ENCODE measurements at places on chromosomes 12 and 14.

DNA sequence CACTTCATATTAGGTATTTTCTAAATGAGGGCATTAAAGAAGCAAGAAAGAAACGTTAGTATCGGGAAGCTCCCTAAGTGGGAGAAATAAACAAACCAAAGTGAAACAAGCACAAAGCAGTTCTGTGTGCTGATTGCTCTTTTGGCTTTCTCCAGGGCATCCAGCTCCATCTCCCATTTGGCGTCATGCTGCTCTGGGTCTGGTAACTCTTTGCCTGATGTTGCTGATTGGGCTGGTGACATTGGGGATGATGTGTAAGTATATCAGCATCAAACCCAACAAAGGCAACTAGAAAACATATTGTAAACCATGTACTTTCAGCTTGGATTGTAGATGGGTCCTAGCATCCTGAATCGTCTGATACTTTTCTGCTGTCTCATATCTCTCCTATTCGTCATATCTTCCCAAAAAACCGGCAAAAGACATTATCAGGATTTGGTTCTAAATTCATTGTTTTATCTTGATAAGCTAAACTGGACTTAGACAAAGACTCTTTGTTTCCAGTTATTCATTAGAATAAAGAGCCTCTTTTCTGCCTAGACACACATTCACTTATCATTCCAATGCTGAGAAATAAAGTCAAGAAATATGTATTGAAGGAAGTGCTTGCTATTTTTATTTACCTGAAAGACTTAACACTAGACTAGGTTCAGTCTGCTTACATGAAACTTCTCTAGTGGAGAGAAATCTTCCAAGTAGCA lies 2.4 kb downstream of the CLEC12B start:
- no peak for DNase-seq

GRCh38 chr12:53219956-53220693 lies 11.9 kb downstream of the RARG start:
- peak; percentile 85 for DNase-seq

DNA sequence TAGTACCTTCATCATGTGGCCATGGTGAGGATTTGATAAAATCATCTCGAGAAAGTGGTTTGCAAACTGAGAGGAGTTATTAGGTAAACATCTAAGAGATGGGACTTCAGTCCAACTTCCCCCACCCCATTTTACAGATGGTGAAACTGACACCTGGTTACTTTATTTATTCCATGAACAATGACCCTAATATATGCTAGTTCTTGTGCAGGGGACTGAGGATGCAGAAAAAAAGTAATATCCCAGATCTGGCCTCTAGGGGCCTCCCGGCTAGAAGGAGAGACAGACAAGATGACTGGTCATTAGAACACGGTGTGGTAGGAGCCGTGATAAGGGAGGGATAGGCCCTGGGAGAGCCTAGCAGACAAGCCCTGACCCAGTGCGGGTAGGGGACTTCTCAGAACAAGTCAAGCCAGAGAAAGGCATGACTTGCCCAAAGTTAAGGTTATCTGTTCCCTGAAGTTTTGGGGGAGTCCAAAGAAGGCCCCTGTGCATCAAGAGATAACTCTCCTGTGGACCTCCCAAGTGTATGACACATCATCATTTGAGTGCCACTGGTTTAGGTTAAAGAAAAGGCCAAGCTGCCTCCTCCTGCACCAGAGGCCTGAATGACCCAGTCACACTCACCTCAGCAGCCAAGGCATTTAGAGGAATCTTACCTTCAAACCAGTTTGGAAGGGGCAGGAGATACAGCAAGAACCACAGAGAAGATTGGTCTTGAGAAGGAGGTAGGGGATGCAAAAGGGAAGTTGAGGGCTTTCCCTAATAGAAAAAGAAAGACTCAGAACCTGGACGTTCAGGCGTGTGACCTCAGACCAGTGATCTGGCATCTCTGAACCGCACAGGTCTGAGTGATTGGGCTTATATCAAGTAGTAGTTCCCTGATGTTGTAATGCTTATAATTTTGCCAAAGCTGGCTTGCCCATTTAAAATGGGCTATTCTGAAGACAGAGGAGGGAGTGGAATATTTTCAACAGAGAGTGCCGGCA lies 1.6 kb downstream of the CMKLR1 start:
- DNase-seq, result peak; percentile 62

- no peak for DNase-seq
Measured at GRCh38 chr12:26987634-26988424, 26.4 kb downstream of the TM7SF3 start.

DNA sequence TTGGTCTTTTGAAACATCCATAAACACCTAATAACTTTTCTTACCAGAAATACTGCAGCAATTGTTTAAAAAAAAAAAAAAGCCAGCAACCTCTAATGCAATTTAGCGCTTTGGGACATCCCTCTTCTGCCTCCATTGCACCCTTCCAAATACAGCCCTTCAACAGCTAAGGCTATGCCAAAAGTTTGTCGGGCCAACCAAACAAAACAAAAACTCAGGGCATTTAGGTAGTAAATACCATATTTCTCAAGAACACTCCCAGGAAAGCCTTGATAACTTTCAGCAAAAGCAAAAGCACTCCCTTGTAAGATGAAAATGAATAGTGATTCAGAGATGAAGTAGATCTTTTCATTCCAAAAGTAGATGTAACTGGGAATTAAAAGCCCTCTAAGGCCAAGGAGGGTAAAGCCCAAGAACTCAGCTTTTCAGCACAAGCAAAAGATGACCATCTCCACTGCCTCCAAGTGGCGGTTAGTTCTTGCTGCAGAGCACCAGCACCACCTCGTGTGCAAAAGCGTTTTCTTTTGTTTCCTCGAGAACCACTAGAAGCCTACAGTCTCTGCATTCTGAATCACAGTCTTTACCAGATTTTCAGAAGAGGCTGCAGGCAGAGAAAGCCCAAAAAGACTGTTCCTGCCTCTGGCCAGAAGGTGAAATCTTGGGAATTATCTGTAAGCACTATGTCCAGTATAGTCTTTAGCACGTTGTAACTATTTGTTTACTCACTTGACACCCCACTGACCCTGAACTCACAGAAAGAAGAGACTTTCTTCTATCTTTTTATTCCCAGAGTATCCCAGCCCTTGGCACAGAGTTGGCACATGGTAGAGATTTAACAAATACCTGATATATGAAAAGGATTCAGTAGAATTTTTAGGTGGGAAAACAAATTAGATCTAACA lies 53.1 kb downstream of the SIX6 start:
- DNase-seq, result peak; percentile 67

Measured in AG08396 (cell line).